Activated T-helper 9 cell treated with anti-CD3 and anti-CD28 coated beads, Interleukin-2, amount 50 U/mL, for 16 hours (primary cell): ENCODE measurements at places on chromosomes 1 and 21.

GRCh38 chr1:53377438-53377841 lies 49.6 kb upstream of the LRP8 start:
- DNase-seq, result no peak

DNA sequence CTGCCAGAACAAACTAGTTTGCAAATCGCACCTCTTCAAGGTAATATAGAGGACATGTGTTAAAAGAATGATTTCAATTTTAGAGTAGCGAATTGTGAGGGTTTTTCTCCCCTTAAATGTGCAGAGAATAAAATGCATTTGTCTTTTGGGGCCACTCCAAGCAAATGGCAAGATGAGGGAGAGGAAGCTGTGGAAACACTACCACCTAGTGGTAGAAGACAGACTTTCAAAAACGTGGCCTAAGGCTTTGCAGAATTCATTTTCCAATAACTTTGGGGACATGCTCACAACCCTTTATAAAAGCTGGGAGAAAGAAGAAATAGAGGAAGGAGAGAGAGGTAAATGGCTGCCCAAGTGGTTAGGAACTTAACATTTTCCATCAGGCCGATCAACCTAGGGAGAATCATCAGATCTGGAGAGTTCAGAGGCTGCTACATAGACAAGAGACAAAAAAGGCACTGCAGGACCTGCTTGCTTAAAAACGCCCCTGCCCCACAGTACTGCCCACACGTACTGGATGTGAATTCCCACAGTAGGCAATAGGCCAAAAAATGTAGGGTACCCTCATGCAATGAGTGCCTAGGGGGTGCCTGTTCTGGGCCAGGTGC lies 15.7 kb upstream of the RCAN1 start:
- DNase-seq, result no peak

DNA sequence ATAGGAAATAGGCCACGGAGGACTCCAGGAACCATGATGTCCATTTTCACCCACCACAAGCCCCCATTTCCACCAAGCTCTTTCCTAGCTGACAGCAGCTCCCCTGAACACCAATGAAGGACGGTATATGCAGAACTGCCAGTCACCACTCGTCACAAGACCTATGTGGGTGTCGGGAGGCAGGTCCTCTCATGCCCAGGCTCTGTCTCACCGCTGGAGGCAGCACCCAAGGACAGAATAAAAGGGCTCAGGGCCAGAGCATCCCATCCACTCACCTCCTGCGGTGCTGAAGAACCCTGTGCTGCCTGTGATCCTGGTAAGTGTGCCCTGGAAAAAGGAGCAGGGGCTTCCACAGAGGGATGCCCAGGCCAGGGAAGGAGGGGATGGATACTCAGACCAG lies at the start of gene LCE1F:
Gene LCE1F, plus strand, starts transcription at position 266 of the 400 bp plus-strand sequence. CDS start 1,232 bp downstream, outside the sequence.
- no peak for DNase-seq

DNA sequence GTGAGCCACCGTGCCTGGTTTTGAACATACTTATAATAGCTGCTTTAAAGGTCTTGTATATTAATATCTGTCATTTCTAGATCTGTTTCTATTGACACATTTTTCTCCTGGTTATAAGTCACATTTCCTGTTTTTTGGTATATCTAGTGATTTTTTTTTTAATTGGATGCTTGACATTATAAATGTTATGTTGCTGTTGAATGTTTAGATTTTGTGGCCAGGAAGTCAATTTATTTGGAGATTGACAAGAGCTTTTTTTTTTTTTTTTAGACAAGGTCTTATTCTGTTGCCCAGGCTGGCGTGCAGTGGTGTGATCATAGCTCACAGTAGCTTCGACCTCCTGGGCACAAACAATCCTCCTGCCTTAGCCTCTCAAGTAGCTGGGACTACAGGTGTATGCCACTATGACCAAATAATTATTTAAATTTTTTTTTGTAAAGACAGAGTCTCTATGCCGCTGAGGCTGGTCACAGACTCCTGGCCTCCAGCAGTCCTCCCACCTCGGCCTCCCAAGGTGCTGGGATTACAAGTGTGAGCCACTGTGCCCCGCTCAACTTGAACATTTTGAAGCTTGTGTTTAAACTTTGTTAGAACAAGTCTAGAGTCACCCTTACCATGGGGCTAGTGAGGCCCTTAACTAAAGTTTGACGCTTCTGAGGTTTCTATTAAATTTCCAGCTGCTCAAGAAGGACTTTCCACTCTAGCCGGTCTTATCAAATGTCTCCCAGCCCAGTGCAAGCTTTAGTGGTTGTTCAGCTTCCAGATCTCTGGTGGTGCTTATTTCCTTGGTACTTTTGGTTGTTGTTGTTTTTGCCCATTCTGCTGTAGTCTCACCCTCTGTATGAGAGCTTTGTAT lies 8.6 kb upstream of the CHI3L2 start:
- DNase-seq, result no peak

- no peak for DNase-seq
Measured at GRCh38 chr1:62774971-62775595, 8.8 kb upstream of the ATG4C start.

DNA sequence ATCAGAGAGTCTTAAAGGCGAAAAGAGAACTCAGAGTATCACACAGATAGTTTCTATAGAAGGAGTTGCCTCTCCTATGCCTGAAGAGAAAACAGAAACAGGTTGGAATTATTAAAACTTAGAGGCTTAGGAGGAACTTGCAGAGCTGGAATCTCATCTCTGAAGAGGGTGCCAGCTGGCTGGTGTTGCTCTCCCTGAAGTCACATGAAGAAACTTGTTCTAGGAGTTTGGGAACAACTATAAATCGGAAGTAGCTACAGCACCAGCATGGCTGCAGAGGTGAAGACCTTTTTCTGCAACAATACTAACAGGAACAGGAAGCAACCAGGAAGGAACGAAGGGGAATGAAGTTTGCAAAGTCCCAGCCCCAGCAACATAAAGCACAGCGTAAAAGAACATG lies 35.8 kb downstream of the FMO3 start:
- no peak for DNase-seq

DNA sequence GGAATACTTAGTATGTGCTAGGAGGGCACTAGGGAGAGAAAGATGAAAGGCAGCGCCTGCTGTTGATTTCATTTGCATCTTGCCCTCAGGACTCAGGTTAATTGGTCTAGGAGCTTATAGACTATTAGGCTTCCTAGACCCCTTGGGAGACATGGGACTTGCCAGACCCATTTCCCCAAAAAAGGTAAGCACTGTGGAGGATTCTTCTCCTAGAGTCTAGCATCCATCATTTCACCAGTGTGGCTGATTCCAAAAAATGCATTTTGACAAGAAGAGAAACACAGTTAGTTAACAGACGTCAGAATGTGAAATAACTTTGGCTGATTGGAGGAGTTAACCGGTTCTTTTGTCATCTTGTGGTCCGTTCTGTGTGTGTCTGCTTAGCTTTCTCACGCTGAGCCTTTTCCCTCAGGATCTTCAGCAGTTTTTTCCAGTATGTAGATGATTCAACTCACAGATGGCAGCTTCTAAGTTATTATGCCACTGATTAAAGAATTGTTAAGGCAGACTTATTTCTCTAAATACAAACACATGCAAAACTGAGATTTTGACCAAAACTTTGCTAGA lies 108.8 kb downstream of the KIF26B start:
- no peak for DNase-seq

- DNase-seq, result no peak
Measured at GRCh38 chr1:85806236-85806965, 98.2 kb upstream of the ZNHIT6 start.

DNA sequence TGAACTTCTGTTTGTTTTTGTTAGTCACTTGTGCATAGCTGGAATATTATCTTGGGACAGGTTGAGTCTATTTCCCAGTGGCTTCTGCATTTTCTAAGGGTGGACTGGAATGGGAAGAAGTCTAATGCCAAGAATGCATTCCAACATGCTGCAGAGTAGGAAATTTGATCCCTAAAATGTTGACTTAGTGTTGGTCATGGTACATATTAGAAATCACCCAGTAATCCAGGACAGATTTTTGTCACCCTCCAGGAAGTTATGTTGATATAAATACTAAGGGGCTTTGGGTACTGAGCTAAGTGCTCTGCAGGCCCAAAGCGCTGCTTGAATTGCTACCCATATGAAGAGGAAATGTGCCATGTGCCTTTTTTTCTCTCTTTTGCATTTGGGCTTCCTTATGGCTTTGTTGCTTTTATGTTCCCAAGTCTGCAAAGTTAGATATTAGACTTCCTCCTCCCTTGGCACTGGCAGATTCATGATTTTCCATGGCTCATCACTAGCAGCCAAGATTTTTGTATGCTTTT lies 10.0 kb downstream of the ARID1A start:
- no peak for DNase-seq
